ENCODE measurements at places on chromosomes 6 and 20.

DNA sequence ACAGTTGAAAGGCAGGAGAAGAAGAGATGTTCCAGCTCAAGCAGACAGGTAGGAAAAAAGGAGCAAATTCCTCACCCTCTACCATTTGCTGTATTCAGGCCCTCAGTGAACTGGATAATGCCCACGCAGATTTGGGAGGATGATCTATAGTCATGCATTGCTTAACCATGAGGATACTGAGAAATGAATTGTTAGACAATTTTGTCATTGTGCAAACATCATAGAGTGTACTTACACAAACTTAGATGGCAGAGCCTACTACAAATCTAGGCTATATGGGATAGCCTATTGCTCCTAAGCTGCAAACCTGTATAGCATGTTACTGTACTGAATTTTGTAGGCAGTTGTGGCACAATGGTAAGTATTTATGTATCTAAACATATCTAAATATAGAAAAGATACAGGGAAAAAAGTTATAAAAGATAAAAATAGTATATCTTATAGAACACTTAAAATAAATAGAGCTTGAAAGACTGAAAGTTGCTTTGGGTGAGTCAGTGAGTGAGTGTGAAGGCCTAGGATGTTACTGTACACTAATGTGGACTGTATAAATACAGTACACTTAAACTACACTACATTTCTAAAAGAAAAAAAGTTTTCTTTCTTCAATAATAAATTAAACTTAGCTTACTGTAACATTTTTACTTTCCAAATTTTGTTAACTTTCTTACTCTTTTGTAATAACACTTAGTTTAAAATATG is 672.3 kb downstream of the UTRN start:
- no peak for DNase-seq

GRCh38 chr20:24747010-24747712 is 201.9 kb upstream of the CST7 start:
- peak; percentile 85 for DNase-seq

DNA sequence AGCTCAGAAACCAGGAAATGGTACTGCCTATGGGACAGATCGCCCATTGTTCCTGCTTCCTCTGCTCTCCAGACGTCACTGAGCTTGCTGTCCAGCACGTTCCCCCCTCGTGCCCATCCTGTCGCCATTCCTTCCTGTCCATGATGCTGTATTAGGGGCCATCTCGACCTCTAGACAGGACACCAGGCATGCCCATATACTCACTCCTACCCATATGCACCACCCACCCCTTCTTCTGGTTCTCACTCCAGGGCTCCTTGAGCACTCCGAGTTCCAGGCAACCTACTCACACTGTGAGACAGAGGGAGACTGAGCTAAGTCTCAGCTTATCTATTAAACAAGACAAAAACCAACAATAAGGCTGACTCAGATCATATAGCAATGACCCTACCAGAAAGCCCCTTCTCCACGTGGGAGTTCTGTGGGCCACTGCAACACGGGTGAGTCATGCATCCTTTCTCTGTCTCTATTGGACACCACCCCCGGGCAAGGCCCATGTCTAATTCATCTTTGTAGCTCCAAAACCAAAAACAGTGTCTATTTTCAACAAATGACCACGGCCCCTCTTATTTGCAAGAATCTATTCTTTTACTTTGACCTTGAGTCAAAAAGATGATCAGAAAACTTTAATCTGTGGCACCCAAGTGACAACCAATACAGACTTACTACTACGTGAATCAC is 65.7 kb downstream of the PSMG4 start:
- no peak for DNase-seq

DNA sequence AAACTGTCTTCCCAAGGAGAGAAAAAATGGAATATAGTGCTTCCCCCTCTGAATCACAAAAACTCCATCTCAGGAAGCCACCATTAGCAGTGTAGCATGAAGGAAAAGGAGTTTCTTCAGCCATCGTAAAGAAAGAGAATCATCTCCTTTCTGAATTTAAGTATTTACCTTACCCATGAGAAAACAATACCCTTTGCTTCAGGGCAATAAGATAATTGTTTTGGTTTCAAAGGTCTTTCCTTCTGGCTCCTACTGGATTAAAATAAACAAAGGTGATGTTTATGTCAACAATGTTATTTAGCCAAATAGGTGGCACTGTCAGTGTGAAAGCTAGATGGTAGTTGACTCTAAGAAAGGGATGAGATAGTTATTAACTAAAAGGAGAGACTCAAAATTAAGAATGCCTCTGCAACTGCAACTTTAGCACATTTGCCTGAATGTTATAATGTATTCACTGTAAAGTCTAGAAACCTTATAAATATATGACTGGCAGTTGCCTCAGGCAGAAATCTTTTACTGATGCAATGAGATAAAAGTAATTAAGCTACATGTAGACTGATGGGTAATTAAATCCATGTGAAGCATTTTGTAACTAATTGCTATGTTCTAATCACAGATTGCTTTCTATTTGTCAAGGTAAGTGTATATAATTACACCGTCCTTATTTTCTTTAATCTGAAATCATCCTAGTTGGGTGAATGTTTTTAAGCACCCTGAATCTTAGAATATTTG is 399.0 kb downstream of the CDKAL1 start:
- DNase-seq, result no peak

DNA sequence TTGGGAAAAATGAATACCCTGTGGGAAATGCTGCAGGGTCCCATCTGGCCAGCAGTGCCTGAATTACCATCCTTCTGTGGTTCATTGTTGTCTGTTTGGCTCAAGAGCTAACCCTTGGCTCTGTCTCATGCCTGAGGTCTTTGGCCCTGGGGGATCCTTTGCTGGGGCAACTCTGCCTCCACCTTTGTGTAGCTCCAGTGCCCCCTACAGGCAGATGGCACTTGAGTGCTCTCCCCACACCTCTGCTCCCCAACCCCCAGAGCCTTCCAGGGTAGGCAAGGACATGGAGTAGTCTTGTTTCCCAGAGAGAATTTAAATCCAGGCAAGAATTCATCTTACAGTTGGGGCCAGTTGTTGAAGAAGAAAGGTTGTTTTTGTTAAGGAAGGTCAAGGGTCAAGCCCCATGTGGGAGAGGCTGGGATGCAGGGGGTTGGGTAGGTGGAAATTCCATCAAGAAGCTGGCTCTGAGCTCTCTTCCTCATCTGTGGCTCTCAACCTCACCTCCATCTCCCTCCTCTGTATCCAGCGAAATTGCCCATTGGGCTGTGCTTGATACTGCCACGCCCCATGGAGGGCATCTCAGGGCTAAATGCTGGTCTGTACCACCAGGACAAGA is 44.2 kb downstream of the ZNF831 start:
- no peak for DNase-seq

All from vagina (tissue), 2 donors.